GM19239 (cell line): ENCODE measurements at places on chromosomes 7 and 10.
A peak's percentile ranks its signal among the peaks of the same experiment; 100 is the strongest.

- DNase-seq = no peak
Measured at GRCh38 chr7:141575654-141576448, 24.6 kb downstream of the AGK start.

DNA sequence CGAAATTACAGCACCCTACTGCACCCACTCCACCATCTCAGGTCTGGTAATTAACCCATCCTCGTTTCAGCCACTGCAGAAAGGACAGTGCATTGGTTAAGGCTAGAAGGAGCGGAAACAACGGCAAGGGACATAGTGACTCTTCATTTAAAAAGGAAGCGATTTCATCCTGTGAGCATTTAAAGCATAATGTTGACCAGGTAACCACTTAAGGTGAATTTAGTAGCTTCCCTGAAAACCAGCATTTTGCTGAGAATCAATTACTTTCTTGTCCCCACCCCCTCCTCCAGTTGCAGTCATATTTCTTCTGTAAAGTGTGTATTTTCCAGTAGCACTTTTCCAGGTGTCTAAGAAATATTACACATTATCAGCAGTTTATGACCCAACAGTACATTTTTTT is 821 bp upstream of the JAZF1 start:
- DNase-seq = no peak

- no peak for DNase-seq
Measured at GRCh38 chr7:24378871-24379616, 95.1 kb downstream of the NPY start.

DNA sequence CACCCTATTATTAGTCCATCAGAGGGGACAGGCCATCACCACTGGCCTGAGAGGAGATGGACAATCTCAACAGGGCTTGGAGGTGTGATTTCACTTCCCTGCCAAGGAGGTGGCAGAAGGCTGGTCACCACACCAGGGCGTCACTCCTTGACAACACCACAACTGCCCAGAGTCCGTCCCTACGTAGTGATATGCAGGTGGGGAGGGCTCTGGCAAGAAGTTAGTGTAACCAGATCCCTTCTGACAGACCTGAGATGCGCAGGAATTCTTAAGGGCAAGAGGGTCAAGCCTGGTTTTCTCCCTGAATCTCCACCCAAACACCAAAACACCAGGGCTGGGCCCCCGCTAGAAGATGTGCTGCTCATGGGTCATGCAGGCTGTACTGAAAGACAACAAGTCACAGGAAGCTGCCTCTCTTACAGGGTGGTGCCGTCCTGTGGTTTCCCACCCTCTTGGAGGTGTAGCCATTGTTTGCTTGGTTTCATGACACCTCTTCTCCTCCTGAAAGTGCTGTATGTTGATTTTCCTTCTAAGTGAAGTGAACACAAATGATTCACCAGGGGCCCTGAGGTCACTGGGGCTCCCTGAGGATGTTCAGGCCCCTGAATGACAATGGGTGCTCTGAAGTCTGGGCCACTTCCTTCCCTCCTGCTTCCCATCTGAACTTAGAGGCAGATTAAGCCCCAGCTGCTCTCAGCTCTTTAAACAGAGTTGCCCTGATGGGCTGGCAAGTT is 27.1 kb downstream of the ATXN7L1 start:
- DNase-seq = no peak

GRCh38 chr10:114647545-114648138 is 10.4 kb downstream of the ABLIM1 start:
- no peak for DNase-seq

DNA sequence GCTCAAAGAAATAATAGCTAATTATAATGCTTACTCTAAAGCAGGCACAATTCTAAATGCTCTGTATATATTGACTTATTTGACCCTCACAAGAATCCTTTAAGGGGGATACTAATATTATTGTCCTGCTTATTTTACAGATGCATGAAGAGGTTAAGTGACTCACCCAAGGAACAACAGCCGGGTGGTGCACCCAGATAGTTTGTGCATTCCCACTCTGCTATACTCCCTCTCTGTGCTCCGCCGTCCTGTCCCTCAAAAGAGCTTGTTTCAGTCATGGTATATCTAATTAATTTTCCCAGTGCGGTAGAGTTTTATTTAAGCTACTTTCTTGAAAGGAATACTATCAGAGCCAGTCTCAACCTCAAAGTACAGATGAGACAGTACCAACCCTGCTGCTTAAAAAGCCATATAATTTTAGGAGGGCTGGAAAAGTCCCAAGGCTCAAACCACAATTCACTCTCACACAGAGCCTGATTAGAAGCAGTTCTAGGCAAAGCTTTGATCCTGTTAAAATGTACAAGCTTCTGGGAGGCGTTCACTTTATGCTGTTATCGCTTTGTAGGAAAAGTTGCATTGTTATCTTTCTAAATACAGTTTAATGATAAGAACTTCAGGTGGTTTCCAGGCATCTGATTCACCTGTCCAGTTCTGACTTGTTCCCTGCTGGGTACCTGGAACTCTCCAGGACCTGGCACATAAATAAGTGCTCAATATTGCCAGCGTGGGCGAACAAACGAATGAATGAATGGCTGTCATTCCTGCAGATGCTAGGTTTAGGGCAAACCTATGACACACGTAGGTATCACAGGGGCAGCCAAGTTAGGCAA is 261.5 kb upstream of the KLF14 start:
- no peak for DNase-seq

GRCh38 chr7:17654940-17655339 is 285.4 kb downstream of the SNX13 start:
- DNase-seq = no peak

- DNase-seq = no peak
Measured at GRCh38 chr10:109969760-109970346, 37.9 kb upstream of the ADD3 start.

- no peak for DNase-seq
Measured at GRCh38 chr7:12297283-12298108, 86.4 kb downstream of the TMEM106B start.

GRCh38 chr10:124589491-124590041 is 127.9 kb downstream of the LHPP start:
- no peak for DNase-seq

- DNase-seq = no peak
Measured at GRCh38 chr7:159015454-159016410, 128.9 kb downstream of the VIPR2 start.

- DNase-seq = peak; percentile 13
Measured at GRCh38 chr7:21253740-21254687, 173.9 kb upstream of the SP4 start.

DNA sequence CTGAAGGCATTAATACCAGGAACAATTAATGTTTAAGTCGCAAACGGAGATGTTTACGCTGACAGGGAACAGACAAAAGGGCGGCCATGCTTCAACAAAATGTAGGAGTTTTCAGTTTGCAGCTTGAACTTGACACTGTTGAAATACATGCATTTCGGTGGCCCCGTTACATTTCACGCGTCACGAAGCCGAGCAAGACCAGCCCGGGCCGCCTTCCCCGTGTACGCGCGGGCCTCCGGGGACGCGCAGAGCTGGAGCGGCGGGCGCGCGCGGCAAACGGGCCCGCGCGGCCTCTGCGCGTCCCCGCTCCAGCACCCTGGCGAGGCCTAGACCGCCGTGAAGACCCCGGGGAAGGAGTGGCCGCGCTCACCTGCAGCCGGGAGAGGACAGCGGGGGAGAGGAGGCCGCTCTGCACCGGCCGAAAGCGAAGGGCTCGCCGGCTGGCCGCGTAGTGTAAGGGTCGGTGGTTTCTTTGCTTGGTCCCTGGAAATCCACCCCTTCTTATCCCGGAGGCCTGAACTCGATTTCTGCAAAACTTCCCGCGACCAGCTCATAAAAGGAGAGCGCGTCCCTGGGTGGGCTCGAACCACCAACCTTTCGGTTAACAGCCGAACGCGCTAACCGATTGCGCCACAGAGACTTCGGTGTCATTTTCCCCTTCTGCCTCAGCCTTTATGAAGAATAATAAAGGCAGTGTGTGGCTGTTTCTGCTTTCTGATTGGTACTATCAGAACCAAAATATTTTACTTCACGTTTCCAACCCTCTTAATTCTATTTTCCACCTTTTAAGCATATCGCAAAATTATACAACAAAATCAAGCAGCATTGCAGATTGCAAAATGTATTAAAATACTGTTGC is 11.4 kb upstream of the EBLN1 start:
- peak; percentile 47 for DNase-seq

DNA sequence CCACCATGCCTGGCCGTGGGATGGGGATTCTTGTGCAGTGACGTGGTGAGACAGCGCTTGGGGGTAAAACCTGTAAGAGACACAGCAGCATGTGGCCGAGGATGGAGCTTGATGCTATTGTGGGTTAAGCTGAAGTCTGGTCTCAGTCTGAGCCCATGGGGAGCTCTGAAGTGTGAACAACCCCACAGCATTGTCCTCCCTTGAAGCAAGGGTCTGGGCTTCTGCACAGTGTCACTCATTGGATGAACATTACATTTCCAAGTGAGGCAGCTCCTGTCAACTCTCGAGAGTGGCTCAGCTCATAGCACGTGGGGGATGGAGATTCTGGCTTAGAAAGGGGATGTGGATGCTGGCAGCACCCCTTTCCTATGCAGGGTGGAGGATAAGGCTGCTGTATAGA is 32.2 kb upstream of the ZNF438 start:
- no peak for DNase-seq

- DNase-seq = no peak
Measured at GRCh38 chr7:16982640-16983350, 101.0 kb upstream of the AGR3 start.

- no peak for DNase-seq
Measured at GRCh38 chr10:21173802-21174714, 276.9 kb upstream of the NEBL start.

DNA sequence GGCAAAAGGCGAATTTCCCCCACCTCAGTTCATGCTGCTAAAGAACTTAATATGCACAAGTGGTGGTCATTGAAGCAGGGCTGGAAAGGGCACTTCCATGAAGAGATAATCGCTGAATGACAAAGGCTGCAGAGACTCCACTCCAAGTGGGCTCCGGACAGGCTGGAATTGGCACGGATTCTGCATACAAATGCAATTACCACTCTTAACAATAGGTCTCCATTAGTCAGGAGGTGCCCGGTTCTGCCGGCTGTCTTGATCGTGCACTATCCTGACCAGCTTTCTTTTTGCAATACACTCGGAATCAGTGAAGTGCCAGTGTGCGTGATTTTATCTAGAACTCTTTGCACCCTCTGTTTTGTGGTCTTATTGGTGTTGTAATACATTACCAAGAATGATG is 49.7 kb downstream of the INSYN2A start:
- no peak for DNase-seq

- no peak for DNase-seq
Measured at GRCh38 chr10:77251297-77252013, 386.2 kb downstream of the KCNMA1 start.

- DNase-seq = no peak
Measured at GRCh38 chr10:88920198-88920597, 32.4 kb downstream of the ACTA2 start.

- DNase-seq = no peak
Measured at GRCh38 chr7:106345421-106346166, 60.8 kb upstream of the NAMPT start.

DNA sequence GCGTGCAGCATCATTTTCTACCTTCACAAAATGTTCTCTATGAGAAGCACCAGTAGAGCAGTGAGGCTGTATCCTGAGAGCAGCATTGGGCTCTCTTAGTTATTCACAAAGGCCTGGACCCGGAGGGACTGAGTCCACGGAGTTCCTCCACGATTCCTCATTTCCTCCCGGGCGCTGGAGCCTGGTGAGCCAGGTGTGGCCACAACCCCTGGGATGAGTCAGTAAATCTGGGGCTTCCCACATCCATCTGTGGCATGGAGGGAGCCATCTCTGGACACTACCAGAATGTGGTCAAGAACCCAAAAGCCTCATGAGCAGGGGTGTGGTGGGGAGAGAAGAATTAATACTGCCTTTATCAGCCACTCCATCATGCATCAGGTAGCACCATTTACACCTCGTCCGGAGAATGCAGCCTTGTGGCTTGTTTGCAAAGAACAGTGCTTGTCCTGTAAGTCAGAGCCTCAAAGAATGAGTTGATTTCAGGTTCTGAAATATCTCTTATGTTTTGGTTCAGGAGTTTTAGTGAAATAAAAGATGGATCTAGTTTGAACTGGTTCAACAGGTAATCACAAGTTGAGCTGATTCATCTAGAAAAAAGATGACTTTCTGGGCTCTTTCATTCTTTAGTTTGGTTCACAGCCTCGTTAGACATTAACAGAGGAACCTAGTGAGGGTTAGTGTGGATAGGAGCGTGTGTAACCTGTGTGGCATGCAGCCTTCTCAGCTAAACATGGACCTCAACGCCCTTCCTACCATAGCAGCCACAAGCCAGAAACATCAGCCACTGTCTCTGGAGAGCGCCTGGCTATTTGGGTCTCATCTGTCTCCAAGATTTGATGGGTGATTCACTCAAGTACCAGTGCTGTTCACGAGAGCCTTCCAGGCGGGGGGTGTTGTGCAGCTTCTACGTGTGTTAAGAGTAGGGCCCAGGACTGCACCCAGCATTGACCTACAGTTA is 95.2 kb downstream of the WDR37 start:
- DNase-seq = no peak

DNA sequence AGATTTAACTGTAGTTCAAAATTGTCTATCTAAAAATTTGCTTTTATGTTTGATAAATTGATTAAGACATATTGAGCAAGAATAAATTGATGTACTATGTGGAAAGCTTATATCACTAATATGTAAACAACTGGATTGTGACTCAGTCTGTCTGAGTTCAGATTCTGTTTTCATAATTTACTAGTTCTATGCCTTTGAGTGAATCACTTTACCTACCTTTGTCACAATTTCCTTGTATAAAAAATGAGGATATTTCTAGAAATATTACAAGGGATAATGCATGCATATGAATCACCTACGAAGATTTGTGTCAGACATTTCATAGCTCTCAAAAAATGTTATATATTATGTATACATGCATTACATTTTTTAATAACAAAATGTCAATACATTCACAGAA is 245.1 kb upstream of the ZWINT start:
- no peak for DNase-seq

DNA sequence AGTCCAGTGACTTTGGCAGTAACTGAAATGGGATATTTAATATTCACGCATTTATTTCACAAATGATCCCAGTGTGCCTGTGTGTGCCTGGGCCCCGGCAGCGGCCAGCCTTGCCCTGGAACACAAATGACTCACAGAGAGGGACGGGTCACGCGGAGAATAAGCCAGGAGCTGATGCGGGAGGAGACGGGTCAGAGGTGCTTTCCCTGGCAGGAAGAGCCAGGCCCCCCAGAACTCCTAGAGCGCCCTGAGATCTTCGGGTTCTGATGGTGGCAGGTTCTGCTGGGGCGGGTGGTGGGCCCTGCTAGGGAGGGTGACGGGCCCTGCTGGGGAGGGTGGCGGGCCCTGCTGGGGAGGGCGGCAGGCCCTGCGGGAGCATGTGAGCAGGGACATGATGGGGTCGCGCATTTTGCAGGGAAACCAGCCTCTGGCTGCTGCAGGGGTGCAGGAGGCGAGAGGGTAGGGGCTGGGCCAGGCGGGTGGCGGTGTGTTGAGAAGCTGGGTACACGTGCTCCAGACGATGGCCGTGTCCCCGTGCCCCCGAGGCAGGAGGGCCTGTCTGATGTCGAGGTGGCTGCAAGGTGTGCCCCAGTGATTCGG is 84.2 kb upstream of the DIP2C start:
- DNase-seq = no peak

GRCh38 chr10:120613180-120613579 is 156.2 kb downstream of the PLPP4 start:
- no peak for DNase-seq

- no peak for DNase-seq
Measured at GRCh38 chr7:39054731-39055130, 77.0 kb downstream of the POU6F2 start.

GRCh38 chr7:131107337-131108211 is 220.1 kb upstream of the MKLN1 start:
- DNase-seq = peak; percentile 67
